ENCODE measurements at places on chromosomes 5 and 9.
A peak's percentile ranks its signal among the peaks of the same experiment; 100 is the strongest.

- DNase-seq = peak; percentile 11
Measured at GRCh38 chr9:88721025-88721424, 186.0 kb downstream of the NXNL2 start.

DNA sequence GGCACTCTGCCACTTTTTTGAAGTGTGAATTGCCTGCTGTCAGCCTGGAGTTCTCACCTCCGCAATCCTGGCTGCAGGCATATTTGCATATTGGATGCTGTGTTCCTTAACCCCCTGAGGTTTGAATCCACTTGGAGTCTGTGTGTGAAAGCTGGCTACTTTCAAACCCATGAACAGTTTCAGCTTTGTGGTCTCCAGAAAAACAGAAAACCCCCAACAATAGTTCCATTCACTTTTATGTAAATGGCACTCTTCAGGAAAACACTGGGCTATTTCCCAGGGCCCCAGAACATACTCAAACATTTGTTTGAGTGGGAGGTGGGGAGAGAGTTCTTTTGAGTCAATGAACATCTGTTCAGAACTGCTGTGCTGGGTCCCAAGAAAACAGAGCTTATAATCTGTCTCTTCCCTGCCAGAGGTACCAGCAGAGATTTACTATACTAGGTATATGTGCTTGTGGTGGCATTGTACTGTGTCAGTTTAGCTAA, 5.0 kb downstream of the NUDT2 start:
- DNase-seq = no peak

GRCh38 chr5:140162781-140163180, 12.2 kb upstream of the CYSTM1 start:
- DNase-seq = no peak

- DNase-seq = peak; percentile 41
Measured at GRCh38 chr9:15982182-15982581, 429.3 kb downstream of the CCDC171 start.

- peak; percentile 68 for DNase-seq
Measured at GRCh38 chr5:96660971-96661854, 963 bp upstream of the CAST start.

DNA sequence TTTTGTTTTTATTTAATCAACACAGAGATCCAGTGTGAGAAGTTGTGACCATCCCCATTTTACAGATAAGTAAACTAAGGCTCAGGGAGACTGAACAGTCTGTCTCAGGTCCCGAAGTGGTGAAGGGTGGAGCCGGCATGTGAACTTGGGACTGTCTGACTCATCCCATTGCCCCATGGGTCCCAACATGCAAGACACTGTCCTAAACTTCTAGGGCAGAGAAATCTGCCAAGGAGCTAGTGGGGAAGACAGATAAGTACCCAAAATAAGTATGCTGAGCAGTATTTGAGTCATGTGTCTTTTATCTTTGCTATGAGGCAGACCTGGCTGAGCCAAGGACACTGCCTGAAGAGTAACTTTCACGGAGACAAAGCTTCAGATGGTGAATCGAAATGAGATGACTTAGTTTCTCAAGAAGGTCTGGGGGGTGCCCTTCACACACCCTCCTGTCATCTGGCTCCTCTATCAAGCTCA, 64.3 kb upstream of the SLC25A51 start:
- peak; percentile 61 for DNase-seq

DNA sequence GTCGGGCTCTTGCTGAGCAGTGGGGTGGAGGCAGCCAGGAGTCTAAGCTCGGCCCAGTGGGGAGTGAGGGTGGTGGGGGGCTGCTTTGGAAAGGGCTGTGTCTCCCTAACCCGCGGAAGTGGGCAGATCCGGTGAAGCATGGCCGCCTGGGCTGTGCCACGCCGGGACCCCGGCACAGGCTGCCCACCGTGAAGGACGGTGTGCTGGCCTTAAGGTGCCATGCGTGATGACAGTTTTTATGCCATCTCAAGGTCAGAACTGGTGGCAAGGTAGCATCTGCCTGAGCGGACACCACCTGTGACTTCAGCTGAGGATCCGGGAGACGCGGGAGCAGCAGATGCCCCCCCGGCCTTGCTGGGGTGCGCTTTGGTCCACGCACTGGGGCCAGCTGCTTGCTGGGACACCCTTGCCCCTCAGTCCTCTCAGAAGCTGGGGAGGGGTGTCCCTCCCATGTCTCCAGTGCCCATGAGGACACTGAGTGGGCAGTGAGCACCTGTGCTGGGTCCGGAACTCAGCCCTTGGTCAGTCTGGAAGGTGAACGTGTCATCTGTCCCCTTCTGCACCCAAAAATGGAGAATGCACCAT, 53.9 kb downstream of the AHRR start:
- DNase-seq = no peak

GRCh38 chr9:124530246-124530645, 23.0 kb upstream of the NR5A1 start:
- DNase-seq = no peak

GRCh38 chr9:4864234-4864661, 71.5 kb downstream of the RCL1 start:
- no peak for DNase-seq

GRCh38 chr5:135156715-135157404, 122.8 kb upstream of the PITX1 start:
- no peak for DNase-seq

DNA sequence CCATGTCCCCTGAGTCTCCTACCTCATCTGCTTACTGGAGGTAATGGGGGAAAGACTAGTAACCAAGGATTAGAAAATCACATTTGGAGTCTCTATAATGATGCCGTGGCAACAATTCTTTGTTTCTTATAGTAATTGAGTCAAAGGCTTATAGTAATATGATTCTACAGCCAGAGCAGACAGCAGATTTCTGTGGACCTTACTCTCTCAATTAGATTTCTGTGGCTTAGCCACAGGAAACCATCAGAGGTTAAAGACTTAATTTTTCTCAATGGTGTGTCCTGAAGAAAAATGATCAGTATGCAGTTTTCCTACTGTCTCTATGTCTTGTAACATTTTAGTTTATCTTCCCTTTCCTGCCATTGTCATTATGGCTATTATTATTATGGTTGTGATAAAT, 59.3 kb upstream of the CD180 start:
- peak; percentile 25 for DNase-seq

DNA sequence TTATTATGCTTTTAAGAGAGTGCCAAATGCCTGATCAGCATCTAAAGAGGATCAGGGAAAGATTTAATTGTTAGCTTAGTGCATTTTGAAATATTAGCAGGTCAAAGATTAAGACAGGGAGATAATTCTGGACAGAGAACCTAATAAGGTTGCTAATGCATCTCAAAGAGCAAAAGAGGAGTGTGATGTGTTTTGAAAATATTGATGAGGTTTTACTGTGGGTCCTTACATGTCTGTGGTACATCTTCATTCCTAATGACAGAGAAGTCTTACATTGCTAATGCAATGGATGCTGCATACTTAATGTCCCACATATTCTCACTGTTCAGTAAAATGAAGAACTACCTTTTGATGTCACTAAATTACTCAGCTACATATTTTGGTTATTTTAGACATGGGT, 154.1 kb downstream of the TAF11L14 start:
- no peak for DNase-seq

DNA sequence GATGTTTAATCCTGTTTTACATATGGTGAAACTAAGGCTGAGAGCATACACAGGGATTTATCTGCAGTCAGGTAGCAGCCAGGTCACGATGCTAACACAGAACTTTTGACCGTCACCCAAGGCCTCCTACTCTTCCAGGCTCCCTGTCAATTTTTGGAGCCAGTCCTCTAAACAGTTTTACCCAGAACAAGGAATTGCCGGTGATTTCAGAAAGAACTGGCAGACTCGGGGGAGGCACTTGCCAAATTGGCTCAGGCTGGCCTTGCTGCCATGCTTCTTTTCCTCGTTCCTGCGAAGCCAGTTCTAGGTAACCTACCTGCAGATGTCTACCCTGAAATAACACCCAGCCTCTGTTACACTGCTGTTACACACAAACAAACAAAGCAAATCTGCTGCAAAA, 21.2 kb downstream of the GRIA1 start:
- no peak for DNase-seq

DNA sequence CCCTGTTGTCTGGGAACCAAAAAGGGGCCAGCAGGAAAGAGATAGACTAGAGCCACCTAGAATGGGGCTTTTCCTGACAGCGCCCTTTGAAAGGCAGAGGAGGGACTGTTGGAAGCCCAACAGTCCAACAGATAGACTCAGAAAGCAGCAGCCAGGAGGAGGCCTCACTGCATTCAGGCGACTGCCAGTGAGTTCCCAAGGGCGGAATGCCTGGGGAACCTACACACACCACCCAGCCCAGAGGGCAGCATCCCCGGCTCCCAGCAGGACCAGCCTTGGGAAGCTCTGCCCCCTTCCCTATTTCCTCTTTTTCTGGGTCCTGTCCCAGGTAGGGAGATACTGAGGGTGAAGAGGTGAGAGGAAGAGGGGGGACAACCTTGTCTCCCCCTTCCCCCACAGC, 192.4 kb upstream of the KLF4 start:
- DNase-seq = no peak

GRCh38 chr9:14111696-14112095, 202.2 kb downstream of the NFIB start:
- DNase-seq = no peak

DNA sequence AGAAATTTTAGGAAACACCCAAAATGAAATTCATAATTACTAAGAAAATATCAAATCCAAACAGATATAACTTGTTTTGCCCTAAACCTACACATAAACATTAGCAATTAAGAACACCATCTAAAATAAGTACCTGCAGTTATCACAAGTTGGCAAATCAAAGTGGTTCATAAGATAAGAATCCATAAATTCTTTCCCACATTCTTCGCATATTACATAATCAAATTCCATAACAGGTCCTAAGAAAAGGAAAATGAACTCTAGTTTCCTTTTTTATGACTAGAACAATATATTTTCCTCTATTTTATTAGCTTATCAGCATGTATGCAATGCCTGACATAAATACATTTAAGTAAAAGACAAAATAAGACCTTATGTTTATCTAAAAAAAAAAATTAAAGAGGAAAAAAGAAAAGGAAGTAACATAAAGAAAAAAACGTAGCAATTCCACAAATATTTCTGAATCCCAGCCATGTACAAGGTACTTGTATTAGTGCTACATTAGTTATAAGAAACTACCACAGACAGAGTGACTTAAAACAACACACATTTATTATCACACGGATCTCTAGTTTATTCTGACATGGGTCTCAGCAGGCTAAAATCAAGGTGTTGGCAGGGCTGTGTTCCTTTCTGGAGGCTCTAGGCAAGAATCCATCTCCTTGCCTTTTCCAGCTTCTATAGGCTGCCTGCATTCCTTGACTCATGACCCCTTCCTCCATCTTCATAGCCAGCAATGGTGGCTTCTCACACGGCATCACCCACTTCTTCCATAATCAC, 7.5 kb downstream of the XPA start:
- DNase-seq = no peak

DNA sequence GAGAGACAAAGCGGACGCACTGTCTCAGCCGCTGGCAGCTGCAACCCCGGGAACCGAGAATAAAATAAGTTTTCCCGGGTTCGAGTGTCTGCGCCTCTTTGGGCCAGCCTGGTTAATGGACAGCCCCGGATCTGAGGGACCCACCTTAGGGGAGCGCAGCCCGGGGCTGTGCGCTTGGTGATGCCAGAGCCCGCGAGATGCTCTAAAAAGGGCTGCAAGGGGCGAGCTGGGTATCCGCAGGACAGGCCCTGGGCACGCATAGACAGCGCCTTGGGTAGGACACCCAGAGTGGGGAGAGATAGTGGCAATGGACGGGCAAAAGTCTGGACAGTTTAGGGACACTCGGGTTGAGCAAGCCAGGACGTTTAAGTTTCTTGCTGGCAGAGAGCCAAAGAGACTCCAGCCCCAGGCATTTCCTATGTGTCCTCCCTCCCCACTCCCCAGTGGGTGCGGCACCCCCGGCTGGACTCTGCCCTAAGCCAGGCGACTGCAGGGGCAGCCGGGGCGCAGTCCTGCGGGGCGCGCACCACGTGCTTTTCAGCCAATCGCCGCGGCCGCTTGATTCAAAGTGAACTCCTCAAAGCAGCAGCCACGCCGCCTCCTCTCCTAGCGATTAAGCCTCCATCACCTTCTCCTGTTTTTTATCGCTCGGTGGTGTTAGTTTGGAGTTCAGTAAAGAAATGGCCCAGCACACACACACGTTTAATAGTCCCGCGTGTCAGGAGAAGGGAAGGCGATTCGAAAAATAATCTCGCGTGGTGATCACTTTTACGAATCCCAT, 616 bp upstream of the ENC1 start:
- DNase-seq = peak; percentile 92

GRCh38 chr5:126777975-126778674, 1.2 kb downstream of the LMNB1 start:
- DNase-seq = peak; percentile 96

GRCh38 chr5:159149085-159149484, 49.4 kb upstream of the EBF1 start:
- no peak for DNase-seq

DNA sequence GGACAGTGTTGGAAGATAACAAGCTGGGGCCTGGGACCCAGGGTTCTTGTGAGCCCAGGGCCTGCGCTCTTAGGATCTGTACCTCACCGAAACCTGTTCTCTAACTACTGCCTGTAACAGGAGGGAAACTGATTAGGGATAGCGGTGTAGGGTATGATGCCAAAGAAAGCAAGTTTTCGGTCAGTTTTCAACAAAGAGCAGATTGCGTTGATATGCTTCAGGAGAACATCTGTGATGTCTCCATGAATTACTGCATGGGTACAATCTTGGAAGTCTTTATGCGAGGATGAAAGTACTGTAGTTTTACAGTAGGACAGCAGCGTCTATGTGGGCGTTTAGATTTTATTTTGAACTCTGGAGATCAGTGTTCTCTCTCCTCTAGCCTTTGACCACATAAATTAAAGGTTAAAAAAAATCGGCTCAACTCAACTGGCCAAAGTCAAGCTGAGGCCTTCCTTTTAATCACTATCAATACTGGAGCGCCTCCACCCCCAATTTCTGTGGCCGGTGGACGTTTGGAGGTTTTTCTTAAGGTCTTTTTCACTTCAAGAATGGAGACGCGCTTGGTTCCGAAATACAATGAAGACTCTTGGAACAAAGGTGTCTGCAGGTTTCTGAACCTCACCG, 3.0 kb downstream of the NFIL3 start:
- DNase-seq = no peak

- DNase-seq = peak; percentile 52
Measured at GRCh38 chr9:98791608-98792490, 4.5 kb downstream of the ANKS6 start.

GRCh38 chr9:132588098-132588497, 5.7 kb downstream of the BARHL1 start:
- no peak for DNase-seq

DNA sequence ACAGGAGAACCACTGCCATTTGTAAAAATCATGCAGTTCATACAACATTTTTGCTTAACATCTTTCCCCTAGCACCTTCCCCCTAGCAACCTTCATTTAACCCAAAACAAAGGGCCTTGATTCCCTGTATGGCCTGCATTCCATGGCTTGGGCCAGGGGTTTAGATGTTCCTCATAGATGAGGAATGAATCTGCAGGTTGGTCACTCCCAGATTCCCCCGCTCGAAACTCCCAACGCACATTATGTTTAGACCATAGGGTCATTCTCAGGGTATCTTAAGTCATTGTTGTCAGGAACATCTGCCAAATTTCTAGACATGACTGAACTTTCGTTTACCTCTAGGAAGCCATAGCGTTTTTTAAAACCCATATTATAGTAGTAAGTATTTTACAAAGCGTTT, 282.2 kb upstream of the VLDLR start:
- DNase-seq = no peak

GRCh38 chr9:127548352-127548881, 63.7 kb upstream of the STXBP1 start:
- DNase-seq = no peak
